ENCODE measurements at places on chromosomes 13 and 19.
A peak's percentile ranks its signal among the peaks of the same experiment; 100 is the strongest.

- no peak for DNase-seq
Measured at GRCh38 chr13:56314765-56315164, 826.0 kb upstream of the PRR20A start.

- DNase-seq = no peak
Measured at GRCh38 chr19:58538257-58539168, 5.4 kb upstream of the TRIM28 start.

GRCh38 chr19:19171821-19172532 lies 1.9 kb upstream of the MEF2B start:
- DNase-seq = no peak

- no peak for DNase-seq
Measured at GRCh38 chr13:113413898-113414282, 39.4 kb downstream of the ADPRHL1 start.

- DNase-seq = no peak
Measured at GRCh38 chr13:73684286-73684685, 449.9 kb downstream of the KLF12 start.

DNA sequence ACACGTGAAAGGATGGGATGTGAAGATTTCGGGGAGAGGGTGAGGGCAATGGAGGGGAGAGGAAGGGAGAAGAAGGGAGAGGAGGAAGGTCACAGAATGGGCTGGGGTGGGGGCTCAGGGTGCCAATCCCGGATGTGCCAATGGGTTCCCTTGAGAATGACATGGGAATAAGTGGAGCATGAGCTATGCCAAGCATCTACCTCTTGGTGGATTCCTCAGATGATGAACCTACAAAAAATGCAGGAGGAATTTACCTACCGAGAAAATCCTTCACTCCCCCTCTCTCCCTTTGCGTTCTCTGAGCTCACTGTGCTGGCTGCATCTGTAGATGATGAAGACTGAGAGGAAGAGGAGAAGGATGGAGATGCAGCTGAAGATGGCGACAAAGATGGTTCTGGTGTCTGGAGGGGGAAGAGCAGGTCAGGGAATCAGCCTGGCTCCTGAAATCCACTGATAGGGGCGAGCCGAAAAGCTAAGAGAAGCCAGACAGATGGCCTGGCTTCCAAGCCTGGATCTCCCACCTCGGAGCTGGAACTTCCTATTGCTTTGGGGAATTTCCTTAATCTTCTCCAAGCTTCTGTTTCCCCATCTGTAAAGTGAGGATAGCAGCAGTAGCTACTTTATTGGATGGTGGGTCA lies 21.6 kb downstream of the VSTM1 start:
- DNase-seq = no peak

GRCh38 chr19:13843104-13843921 lies 33.6 kb upstream of the NANOS3 start:
- DNase-seq = no peak

GRCh38 chr13:74683411-74683810 lies 549.2 kb upstream of the KLF12 start:
- DNase-seq = no peak

GRCh38 chr19:57506163-57506562 lies 6.4 kb downstream of the ZNF773 start:
- DNase-seq = no peak

- DNase-seq = no peak
Measured at GRCh38 chr13:113448885-113449692, 4.2 kb downstream of the ADPRHL1 start.

GRCh38 chr19:14350866-14351265 lies 30.4 kb upstream of the ADGRE5 start:
- no peak for DNase-seq

GRCh38 chr19:1455336-1456120 lies 5.6 kb downstream of the APC2 start:
- peak; percentile 38 for DNase-seq

DNA sequence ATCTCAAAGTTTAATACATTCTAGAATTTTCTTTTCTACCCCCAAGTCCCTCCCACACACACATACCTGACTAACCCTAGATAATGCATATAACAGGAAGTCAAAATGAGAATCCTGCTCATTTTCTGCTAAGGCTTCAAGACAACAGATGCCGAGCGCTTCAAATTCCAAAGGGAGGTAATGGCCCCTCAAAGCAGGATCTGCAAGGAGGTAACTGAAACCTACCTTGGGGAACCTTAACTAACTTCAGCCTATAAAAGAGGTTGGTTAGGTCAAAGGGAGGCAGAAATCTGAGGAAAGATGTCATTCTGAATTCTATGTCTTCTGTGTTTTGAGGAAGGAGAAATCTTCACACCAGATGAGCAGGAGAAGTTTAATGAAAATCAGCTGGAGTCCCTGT lies 26.8 kb downstream of the EPSTI1 start:
- no peak for DNase-seq

DNA sequence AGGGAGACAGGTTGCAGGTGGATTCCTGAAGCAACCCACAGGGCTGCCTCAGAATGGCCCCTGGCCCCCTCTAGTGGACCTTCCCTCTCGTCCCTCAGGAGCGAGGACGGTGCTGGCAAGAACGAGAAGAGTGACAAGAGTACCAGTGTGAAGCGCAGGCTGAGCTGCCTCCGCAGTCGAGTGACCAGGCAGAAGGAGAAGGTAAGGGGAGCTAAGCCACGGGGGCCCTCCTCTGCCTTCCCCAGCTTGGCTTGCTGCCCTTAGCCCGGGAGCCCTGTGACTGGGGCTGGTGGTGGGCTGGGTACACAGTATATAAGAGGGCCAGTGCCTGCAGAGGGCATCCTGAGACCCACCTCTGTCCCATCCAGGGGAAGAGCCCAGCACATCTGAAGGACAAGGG lies 34.0 kb downstream of the ARHGEF18 start:
- DNase-seq = no peak

GRCh38 chr19:42206871-42207755 lies 10.4 kb downstream of the DEDD2 start:
- DNase-seq = no peak

DNA sequence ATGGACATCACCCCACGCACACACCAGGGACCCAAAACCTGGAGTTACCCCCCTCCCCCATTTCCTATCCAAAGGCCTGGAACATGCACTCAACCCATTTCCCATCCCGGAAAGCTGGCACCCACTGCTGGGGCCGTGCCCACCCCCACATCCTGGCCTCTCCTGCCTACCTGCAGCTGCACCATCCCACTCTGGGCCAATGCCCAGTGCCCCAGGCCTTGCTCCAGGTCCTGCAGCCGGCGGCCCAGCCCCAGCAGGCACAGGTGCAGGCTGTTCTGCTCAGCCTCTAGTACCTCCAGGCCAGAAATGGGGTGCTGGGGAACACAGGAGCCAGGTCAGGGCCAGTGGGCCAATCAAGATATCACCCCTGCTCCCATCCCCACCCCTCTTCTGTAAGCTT lies 1.7 kb downstream of the SYNE4 start:
- DNase-seq = no peak

DNA sequence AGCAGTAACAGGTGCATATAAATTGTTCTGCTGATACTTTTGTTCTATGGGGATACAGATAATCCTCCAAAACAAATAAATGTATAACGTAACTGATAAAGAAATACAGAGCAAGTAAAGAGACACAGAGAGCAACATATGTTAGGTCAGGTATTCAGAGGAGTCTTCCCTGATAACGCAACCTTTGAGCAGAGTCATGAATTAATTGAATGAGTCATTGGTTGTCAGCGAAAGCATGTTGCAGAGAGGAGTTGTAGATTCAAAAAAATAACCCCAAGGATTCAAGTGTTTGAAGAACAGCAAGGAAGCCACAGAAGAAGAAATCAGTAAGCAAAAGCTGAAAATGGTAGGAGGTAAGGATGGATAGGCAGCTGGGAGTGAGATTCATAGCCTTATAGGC lies 245.2 kb downstream of the TBC1D4 start:
- DNase-seq = no peak

- no peak for DNase-seq
Measured at GRCh38 chr19:11174336-11174735, 18.8 kb upstream of the SPC24 start.

- no peak for DNase-seq
Measured at GRCh38 chr19:41940731-41941409, 12.6 kb upstream of the ERFL start.

DNA sequence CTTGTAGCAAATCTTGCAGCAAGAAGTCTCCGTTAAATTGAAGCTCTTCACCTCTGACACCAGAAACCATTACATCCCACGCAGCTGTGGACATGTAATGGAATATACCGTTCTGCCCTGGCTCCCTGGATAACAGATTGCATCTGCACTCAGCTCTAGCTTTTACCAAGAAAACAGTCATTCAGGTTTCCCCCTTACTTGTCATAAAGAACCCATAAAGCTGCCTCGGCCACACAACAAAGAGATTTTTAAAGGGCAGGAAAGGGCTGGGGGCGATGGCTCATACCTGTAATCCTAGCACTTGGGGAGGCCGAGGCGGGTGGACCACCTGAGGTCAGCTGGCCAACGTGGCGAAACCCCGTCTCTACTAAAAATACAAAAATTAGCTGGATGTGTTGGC lies 127.6 kb upstream of the RFC3 start:
- DNase-seq = no peak

DNA sequence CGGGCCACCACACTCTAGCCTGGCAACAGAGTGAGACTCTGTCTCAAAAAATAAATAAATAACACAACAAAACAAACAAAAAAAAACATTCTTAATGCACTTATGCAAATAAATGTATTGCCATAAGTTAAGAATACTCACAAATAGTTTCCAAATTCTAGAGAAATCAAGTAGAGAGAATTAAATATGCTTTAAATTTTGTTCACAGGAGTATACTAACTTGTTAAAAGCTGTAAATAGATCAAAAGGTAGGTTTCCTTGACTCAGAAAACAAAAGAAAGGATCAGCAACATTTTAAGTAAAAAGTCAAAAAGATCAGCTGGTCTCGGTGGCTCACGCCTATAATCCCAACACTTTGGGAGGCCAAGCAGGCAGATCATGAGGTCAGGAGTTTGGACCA lies 50.5 kb upstream of the ZNF429 start:
- DNase-seq = no peak

DNA sequence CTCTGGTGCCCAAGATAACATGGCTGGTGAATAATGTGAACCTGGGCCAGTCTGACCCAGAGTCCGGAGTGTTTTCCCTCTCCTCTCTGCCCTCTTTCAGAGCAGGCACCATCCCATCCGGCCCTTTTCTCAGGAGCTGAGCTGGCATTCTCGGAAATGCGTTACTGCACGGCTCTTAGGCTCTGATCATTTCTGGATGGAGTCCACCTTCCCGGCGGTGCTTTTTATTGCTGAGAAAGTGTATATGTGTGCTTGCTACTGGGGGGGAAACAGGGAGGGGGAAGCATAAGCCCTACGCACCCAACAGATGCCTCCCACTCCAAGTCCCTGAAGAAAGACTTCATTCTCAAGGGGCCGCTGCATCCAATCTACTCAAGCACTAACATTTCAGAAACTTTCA lies 6.6 kb downstream of the CACNA1A start:
- no peak for DNase-seq

DNA sequence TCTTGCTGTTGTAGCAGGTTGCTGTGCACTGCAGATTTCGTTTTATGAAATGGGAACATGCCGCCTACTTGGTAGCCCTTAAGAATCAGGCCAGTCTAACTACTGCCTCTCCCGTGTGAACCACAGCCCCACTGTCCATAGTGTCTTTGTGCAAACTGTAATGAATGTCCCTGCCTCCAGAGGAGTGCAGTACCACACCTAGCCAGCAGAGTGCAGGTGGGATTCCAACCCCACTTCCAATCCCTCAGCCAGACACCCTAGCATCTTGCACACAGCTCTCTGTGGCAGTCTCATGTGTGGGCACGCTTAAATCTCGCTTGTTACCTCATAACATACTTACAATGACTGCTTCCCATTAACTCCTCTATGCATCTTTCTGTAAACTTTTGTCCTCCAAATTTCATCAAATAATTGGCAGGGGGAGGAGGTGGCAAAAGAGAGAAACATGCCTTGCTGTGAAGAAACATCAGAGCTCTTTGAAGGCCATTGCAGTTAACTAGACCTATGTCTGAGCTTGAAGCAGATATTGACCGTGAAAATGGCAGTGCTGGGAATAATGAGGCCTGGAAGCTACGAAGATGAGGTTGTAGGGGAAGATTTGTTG lies 47.2 kb downstream of the ZAR1L start:
- no peak for DNase-seq

GRCh38 chr19:4695224-4695731 lies 25.1 kb upstream of the MYDGF start:
- DNase-seq = no peak

- DNase-seq = no peak
Measured at GRCh38 chr19:33578697-33579096, 43.1 kb upstream of the CHST8 start.

DNA sequence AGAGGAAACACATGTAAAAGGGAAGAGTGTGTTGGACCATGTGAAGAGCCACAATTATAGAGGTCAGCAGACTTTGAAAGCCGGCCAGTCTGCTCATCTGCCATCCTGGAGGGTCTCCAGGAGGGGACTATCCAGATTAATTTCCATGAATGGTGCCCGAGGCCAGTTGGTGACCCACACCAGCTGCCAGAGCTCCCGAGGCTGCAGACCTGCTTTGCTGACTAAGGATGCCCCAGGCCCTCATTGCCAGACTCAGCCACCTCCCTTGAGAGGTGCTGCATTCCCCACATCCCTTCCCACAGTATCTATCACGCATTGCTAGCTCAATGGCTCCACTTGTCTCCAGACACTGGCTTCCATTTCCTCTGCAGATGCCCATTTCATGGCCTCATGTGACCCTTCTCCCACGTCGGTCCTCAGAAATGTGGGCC lies 110.3 kb downstream of the NALCN start:
- DNase-seq = no peak

DNA sequence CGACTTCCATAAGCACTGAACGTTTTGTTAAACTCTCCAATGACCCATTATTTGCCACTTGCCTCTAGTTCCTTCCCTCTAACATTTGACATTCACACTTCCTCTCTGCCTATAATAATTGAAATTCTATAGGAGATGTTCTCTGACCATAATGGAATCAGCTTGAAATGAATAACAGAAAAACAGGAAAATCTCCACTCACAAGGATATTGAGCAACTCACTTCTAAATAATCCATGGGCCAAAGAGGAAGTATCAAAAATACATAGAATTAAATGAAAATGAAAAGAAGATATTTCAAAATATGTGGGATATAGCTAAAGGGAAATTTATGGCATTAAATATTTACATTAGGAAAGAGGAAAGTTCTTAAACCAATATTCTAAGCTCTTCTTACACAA lies 3.4 kb upstream of the FCGBP start:
- no peak for DNase-seq

DNA sequence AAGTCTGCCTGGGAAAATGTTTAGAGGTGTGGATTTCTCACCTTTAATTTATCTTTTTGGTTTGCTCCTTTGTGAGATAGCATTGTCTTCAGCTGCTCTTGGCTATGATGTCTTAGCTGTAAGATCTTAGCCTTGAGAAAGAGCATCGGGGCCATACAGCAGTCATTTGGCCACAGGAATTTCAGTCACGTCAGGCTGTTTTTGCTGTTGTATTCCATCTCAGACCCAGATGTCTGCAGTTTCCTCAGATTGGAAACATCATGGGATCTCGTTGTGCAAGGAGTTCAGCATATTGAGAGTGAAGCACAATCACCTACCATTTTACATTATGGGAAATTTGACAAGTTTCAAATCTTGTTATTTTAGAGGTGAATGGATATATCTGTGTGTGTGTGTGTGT lies 89.3 kb upstream of the C1QTNF9B start:
- no peak for DNase-seq
